ENCODE measurements at places on chromosomes 11 and 22. TPM values are rescaled to one million over a fixed set of nuclear protein-coding genes. Genes with fewer than 3 reads are reported as not detected.

Gene SSTR3
- total RNA-seq, result 0.20 TPM

Gene TMPRSS6
- total RNA-seq, result 1.1 TPM

Gene LIMK2
- total RNA-seq, result 19.1 TPM

Gene C11orf16
- not detected for total RNA-seq

DNA sequence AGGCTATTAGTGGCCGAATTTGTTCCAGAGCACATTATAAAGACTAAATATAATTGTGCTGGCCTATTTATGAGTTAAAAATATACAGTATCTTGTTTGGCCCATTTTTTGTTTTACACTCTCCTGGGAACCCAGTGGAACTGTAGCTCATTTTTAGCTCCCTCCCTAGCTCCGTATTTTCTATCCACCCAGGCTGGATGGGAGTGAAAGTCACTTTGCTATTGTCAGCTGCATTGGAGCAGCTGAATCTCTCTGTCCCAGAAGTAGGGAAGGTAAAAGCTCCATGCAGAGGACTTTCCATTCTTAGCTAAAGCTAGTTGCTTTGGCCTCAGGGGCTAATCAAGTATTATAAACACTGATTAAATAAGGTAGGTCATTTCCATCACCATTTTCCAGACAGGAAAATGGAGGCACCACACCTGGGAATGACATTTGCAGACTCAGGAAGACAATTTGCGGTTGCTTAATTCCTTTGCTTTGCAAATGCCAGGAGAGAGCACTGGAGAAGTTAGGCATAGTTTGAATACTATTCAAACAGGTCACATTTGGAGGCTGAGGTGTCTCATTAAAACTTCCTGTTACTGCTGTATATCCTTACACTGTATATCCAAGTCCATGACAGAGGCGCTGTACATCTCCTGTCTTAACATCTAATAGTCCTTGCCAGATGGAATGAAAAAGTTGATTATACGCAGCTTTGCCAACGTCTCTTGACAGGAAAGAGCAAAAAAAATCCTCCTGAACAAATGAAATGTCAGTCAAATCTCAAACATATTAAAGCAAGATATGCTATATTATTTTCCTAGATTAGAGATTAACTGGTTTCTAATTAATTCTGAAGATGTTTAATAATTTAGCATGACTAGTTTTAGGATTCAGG, 338.1 kb upstream of the KIRREL3 start:
- no peak for DNase-seq

- DNase-seq, result no peak
Observed at GRCh38 chr11:108559904-108560303, 33.7 kb downstream of the EXPH5 start.

DNA sequence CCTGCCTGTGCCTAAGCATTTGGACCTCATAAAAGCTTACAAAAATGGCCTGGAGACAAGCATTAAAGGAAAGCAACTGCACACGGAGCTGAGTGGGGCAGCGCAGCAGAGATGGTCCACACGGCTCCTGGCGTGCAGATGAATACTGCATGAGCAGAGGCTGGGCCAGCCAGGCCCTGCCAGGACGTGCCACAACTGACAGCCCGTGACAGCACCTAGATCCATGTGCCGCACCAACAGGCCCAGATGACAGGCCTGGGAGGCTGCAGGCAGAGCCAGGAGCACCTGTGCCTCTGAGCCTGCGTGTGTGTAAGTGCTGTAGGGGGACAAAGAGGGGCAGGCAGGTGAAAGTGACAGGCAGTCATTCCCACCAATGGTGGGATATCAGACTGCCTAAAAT, 33.4 kb downstream of the MICAL3 start:
- no peak for DNase-seq

DNA sequence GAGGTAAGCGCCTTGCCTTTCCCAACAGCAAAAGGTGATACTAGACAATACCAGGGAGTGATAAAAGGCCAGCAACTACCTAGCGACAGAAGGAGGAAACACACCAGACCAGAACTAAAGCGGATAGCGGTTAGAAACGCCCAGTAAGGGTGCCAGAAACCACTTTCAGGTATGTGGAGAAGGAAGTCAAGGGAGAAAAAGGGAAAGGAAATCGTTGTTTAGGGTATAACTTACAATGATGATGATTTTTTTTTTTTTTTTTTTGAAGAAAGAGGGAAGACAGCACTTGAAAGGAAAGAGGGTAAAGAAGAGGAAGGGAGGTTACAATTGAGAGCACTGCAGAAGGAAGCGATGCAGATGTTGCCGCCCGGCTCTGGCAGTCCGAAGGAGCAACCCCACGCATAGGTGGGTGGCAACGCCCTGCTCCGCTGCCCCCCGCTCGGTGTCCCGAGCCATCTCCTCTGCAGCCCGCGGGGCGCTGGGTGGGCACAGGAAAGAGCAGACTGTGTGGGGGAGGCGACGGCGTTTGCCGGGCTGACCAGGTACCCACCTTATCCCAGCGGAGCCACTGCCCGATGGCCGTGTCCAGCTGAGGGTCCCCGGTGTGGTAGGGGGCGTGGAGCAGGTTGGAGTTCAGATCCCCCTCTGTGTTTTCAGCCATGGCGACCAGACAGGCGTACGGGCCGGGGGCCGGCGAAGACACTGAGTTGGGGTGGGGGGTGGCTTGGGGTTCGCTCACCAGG, 561 bp downstream of the PGM2L1 start:
- DNase-seq, result peak; percentile 76

- no peak for DNase-seq
Observed at GRCh38 chr22:19848298-19849224, 6.1 kb downstream of the GNB1L start.

- no peak for DNase-seq
Observed at GRCh38 chr11:126843096-126843495, 157.5 kb downstream of the KIRREL3 start.

DNA sequence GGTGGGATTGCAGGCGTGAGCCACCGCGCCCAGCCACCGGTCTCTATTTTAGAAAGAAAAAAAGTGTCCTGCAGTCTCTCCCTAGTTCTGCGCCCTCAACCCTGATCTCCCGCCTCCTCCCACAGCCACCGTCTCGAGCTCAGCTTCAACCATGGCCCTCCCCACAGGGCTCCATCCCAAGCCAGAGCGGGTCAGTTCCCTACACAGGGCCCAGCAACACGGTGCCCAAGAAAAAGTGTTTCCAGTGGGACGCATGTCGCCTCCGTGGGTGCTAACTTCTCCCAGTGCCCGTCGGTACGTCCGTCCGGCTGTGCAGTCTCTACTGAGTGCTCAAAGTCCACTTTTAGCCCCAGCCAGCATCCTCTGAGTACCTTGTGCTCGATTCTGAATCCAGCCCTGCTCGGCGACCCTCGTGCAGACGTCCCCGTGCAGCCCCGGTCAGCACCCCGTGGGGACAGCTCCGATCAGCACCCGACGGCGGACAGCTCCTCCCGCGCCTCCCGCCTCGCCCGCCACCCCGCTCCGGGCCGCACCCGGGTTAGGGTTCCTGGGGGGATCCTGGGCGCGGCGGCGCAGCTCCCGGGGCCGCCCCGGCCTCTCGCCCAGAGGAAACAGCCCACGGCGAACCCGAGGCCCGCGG, 657 bp upstream of the MAPK8IP2 start:
- DNase-seq, result peak; percentile 70

DNA sequence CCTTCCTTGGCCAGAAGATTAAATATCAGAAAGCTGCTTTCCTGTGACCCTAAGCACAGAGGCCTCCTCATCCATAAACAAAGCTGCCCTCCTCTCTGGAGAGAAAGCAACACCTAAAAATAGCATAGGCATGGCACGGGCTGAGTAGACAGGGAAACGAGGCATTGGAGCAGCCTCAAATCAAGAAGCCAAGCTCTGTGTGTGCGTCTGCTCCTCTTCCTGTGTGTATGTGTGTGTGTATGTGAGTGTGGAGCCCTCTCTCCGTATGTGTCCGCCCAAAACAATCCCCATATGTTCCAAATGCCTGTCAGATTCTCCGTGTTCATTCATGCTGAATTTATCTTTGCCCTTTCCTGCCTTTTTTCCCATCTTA, 24.0 kb downstream of the KCNJ5 start:
- DNase-seq, result no peak

DNA sequence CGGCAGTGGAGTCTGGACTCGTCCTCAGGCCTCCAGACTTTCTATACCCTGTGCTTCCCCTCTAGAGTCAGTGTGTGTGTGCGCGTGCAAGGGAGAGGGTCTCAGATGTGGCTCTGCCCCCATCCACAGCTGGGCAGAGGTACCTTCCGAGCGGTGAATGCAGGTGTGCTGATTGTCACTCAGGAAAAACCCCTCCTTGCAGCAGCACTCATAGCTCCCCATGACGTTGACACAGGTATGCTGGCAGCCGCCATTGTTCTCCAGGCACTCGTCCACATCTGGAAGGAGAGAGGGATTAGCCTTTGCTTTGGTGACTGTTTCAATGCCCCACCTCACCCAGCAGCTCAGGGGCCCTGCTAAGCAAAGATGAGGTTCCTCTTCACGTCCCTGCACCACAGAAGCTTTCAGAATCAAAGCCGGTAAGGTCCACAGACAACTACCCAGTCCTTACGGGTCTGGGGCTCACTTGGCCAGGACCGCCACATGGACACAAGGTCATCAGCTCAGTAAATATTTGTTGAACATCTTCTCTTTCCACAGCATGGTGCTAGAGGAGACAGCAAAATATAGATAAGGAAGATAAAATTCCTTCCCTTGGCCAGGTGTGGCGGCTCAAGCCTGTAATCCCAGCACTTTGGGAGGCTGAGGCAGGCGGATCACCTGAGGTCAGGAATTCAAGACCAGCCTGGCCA, 16.9 kb downstream of the SCUBE2 start:
- DNase-seq, result no peak

GRCh38 chr11:36566407-36567053, 1.3 kb upstream of the RAG1 start:
- no peak for DNase-seq

GRCh38 chr22:40193429-40194421, 16.0 kb downstream of the TNRC6B start:
- DNase-seq, result no peak

DNA sequence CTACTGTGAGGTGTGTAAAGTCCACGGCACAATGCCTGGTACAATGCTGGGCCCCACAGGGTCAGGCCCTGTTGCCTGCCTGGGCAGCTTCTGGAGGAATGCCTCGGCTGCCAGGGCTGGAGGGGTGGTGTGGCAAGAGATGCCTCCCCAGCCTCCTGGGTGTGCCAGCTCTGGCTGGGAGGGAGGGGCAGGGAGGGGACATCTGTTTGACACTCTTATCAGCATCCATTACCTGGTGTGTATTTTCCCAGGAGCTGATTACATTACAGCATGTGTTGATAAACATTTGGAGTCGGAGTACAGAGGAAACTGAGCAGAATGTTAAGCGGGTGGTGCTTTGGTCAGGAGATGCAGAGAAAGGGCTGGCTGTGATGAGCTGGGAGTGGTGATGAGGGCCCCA, 11.0 kb upstream of the NECTIN1 start:
- DNase-seq, result no peak

GRCh38 chr11:123566852-123567251, 87.6 kb downstream of the SCN3B start:
- no peak for DNase-seq

DNA sequence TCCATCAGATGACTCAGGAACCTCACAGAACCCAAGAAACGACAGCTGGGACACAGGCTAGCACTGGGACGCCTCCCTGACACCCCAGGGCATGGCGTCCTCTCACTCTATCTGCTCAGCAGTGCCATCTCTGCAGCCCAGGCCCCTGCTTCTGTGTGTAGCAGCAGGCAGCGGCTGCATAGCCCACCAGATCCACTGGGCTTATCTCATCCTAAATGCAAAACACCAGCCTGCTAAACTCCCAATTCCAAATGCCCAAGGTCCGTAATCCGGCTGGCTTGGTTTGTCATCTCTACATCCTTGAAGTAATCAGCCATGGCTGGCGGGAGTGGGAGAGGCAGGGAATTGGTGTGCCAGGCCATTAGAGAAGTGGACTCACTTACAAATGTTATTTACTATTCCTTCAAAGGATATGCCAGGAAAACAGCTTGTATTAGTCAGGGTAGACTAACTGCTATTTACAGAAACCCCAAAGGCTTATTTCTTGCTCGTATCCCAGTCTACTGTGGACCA, 30.7 kb downstream of the SPATA19 start:
- DNase-seq, result no peak

GRCh38 chr22:49205483-49205800, 622.2 kb downstream of the BRD1 start:
- no peak for DNase-seq

Data from natural killer cell (primary cell).